ENCODE measurements at places on chromosomes 2 and 18.

- DNase-seq: no peak
Measured at GRCh38 chr2:159131267-159131913, 155.1 kb downstream of the WDSUB1 start.

- peak; percentile 18 for DNase-seq
Measured at GRCh38 chr2:201932511-201932910, 101.1 kb upstream of the FZD7 start.

- no peak for DNase-seq
Measured at GRCh38 chr18:26999797-27000196, 134.3 kb upstream of the AQP4 start.

GRCh38 chr2:36387258-36387916 lies 31.8 kb downstream of the CRIM1 start:
- no peak for DNase-seq

DNA sequence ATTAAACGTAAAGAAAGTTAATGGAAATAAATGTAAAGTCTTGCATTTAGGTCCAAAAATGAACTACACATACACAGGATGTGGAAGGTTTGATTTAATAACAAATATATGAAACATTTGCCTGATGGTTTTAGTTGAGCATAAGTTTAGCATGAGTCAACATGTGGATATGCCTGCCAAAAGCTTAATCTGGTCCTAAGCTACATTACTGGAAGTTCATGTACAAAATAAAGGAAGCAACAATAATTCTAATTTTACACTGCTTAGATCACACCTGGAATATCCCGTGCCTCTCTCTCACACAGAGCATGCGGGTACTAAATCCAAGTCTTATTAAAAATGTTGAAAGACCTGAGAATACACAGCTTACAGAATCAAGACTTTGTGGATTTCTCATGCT lies 276.5 kb upstream of the NRP2 start:
- DNase-seq: no peak

DNA sequence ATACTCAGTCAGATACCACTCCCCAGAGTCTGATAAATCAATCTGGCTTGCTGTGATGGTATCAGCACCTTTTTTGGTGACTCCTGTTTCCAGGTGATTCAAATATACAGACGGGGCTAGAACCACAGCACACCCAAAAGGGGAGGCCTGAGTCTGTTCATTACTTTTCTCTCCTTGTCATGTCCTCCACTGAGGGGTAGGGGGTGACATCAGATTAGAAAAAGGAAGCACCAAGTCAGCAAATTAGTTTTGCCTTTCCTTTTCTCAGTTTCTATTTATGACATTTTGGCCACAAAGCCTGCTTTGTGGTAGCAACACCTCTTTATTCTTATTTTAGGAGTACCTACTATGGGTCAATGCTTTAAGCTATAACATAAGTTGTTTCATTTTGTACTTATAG lies 127.4 kb downstream of the CCDC102B start:
- DNase-seq: no peak

- no peak for DNase-seq
Measured at GRCh38 chr2:147045113-147045512, 799.7 kb upstream of the ACVR2A start.

- no peak for DNase-seq
Measured at GRCh38 chr18:3823073-3823472, 373.1 kb downstream of the TGIF1 start.

- DNase-seq: peak; percentile 36
Measured at GRCh38 chr2:169734169-169734847, 676 bp downstream of the KLHL23 start.

DNA sequence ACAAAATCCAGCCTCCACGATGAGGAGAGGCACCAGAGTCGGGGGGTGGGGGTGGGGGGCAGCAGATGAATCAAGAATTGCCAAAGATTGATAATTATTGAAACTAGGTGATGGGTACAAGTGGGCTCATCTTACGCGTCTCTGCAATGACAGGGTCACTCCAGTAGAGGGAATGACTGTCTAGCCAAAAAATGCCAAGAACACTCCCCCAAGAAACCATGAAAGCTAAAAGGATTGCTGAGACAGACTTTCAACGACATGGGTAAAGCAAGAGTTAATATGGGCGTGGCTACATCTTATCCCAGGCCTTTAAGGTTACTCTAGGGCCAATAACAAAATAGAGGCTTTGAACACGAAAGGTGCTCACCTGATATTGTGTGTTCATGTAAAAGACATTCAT lies 86.5 kb downstream of the STK39 start:
- no peak for DNase-seq

GRCh38 chr2:16246911-16247310 lies 306.6 kb downstream of the MYCN start:
- DNase-seq: no peak

GRCh38 chr2:235605312-235606003 lies 111.6 kb downstream of the AGAP1 start:
- DNase-seq: peak; percentile 82

DNA sequence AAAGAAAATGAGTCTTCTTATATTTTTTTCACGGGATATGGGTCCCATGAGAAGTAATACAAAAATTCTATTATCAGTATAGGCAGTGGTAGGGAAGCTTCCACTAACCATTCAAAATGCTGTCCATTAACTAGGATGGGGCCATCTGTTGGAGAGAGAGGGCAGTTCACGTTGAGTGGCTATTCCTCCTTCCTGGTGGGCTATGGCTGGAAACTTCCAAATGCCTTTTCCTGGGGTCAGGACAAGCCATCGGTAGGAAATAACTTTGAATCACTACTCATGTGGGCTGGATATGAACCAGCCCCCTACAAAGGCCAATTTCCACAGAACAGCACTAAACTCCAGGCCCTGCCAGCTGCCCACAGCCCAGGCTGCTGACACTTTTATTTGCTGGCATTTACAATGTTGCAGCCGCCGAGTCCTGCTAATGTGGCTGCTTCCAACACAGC lies 156.1 kb upstream of the HNRNPA3 start:
- no peak for DNase-seq

- DNase-seq: no peak
Measured at GRCh38 chr2:241226723-241227572, 38.5 kb downstream of the ANO7 start.

- no peak for DNase-seq
Measured at GRCh38 chr18:76346490-76347130, 148.4 kb downstream of the ZNF516 start.

DNA sequence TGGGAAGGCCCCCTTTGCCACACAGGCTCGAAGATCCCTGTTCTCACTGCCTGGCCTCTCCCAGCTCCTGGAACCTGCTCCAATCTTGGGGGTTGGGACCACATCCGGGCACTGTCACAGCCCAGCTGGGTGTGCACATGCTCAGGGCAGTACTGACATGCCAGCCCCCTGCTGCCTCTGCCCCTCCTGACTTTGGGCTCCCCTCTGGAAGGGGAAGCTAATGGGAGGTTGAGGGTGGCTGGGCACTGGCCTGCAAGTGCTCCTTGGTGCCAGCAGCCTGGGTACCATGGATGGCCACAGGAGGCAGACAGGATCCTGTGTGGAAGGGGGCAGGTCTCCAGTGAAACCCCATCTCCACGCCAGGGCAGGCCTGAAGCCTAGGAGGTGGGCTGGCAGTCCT lies 126.1 kb upstream of the NOL4 start:
- no peak for DNase-seq

GRCh38 chr2:172096626-172097547 lies 5.8 kb downstream of the DLX2 start:
- peak; percentile 15 for DNase-seq

DNA sequence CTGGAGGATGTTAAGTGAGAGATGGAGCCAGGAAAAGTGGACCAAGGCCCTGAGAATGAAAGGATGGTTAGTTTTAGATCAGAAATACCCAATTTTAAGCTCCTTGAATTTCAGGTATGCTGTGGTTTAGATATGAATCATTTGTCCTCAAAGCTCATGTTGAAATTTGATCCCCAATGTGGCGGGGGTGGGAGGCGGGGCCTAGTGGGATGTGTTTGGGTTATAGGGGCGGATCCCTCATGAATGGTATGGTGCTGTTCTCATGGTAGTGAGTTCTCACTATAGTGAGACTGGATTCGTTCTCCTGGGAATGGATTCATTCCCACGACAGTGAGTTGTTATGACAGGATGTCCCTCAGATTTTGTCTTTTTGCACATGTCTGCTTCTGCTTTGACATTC lies 11.4 kb downstream of the MYO5B start:
- no peak for DNase-seq

DNA sequence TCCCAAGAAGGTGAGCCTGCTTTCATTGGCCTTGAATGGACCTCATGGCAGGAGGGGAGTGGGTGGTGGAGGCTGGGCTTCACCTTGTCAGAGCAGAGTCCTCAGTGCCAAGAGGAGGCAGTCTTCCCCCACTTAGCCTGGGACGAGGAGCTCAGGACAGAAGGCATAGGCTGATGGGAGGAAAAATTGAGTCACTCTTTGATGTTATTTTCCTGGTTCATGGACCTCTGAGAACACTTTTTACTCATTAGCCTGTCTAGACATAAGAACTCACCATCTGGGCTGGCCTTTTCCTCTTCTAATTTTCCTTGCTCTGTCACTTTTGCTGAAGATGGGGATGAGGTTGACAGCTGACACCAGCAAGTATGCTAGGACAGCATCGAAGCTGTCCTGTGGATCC lies 225.7 kb upstream of the TNP1 start:
- DNase-seq: no peak

DNA sequence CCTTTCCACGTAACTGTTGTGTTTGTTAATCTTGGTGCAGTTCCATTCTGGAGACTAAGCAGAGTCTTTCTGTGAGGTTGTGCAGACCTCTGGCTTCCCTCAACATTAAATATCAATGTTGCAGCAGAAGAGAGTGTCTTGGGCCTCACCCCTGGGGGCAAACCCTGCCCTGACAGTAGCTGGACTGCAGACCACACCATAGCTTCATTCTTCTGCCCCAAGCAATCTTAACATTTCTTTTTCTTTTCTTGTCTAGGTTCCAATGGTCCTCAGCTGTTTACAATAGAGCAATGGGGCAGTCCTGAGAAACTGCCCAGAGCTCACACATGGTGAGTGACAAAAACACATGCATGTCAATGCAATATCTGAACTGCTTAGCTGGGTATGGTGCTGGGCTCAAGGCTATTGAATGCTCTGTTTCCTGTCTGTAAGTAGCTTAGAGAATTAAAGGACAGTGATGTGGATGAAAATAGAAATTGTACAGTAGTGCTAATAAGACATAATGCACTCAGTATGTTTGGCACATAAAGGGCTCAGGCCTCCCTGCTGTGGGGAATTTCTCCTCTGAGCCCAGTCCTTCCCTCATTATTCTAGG lies 237.6 kb downstream of the ALPK2 start:
- DNase-seq: no peak

- no peak for DNase-seq
Measured at GRCh38 chr18:50582500-50582899, 22.6 kb downstream of the MAPK4 start.

GRCh38 chr2:26412091-26412673 lies 10.5 kb downstream of the DRC1 start:
- DNase-seq: no peak

GRCh38 chr18:58511897-58512581 lies 116.9 kb downstream of the ALPK2 start:
- DNase-seq: no peak

DNA sequence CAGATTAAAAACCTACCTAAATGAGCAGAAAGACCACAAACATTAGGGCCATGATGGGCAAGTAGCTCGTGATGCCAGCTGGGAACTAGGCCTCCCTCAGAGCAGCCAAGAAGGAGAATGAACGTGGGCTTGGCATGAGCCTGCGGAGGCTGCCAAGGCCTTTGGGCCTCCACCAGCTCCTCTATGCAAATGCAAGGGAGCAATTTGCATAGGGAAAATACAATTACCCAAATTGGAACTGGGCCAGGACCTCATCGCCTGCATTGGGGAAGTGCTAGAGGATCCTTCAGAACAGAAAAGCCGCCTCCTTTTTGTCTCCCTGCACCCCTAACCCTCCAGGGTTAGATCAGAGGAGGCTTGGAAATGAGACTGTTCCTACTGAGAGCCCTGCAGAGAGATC lies 326.4 kb downstream of the SMAD2 start:
- DNase-seq: no peak

DNA sequence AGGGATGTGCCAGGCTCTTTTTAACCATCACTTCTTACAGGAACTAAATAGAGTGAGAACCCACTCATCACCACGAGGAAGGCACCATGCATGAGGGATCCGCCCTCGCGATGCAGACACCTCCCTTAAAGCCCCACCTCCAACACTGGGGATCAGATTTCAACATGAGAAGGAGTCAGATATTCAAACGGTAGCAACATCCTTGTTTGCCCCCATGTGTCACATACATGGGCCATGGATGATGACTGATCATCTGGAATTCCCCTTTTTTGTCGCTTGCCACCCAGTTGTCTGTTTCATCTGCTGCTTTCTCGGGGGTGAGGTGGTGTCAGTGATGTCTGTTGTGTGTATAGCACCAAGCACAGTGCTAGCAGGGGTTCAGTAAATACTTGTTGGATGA lies 57.9 kb downstream of the NCK2 start:
- DNase-seq: peak; percentile 46

- no peak for DNase-seq
Measured at GRCh38 chr2:109155553-109156451, 26.8 kb downstream of the SH3RF3 start.

DNA sequence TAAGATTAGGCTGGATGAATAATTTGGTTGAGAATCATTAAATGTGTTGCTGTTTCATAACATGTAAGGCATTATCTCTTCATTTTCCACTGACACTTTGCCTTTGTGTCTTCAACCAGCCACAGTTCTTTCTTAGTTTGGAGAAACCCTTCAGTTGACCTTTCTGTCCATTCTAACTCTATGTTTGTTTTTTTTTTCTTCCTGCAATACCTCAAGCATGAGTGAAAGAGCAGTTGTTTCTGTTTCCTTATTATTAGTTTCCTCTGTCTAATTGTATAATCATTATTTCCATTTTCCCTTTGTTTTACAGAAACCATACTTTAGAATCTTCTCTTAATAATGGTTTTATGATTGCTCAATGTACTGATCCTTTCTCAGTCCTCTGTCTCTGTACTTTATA lies 25.6 kb downstream of the HADHB start:
- DNase-seq: no peak

GRCh38 chr2:168604252-168604651 lies 148.2 kb downstream of the CERS6 start:
- DNase-seq: no peak

DNA sequence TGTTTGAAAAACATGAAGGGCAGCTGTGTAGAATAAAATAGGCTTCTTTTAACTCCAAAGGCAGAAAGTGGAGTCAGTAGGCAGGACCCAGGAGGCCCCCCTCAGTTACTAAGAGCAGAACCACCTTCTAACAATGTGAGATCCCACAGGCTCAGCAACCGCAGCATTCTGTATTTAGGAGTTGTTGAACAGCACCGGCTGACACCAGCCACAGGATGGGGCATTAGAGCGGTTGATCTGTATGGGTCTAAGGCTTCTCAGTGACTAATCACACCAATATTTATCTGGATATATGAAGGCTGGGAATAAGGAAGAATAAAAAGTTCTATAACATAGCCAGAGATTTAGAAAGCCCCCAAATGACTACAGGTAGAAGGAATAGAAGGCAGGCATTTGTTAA lies 51.7 kb downstream of the MYO5B start:
- no peak for DNase-seq

- peak; percentile 11 for DNase-seq
Measured at GRCh38 chr2:88690591-88691338, 708 bp upstream of the RPIA start.

GRCh38 chr2:11099122-11100065 lies 55.9 kb upstream of the SLC66A3 start:
- no peak for DNase-seq
